Urothelium cell line (cell line): ENCODE measurements at places on chromosomes 2 and 18.

DNA sequence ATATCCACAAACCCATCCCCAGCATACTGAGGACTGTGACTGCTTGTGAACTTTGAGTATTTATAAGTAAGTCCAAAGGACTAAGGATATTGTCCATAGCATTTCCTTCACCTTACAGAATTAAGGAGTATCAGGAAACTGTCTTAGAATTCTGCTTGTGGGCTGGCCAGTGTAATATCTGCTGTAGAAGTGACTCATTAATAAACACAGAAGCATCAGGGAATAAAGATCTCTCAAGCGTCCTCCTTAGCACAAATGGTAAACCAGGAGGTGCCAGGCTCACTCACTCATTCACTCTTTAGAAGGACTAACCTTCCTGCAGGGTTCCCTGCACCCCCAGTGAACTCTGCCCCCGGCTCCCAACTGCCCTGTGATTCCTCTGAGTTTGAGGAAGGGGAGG is 31.0 kb downstream of the CCDC68 start:
- no peak for DNase-seq

- DNase-seq = no peak
These were observed 55.9 kb downstream of the NXPH2 start for GRCh38 chr2:138724327-138724726.

GRCh38 chr2:101892377-101892776 is 99.4 kb upstream of the IL1R2 start:
- no peak for DNase-seq

GRCh38 chr18:55353391-55353790 is 234.6 kb downstream of the TCF4 start:
- no peak for DNase-seq

- DNase-seq = peak; percentile 0
These were observed 143.9 kb downstream of the CYP26B1 start for GRCh38 chr2:72003796-72004195.

GRCh38 chr2:117335967-117336366 is 478.5 kb upstream of the DDX18 start:
- DNase-seq = no peak

- DNase-seq = no peak
These were observed 11.8 kb downstream of the LPIN1 start for GRCh38 chr2:11758187-11758586.

DNA sequence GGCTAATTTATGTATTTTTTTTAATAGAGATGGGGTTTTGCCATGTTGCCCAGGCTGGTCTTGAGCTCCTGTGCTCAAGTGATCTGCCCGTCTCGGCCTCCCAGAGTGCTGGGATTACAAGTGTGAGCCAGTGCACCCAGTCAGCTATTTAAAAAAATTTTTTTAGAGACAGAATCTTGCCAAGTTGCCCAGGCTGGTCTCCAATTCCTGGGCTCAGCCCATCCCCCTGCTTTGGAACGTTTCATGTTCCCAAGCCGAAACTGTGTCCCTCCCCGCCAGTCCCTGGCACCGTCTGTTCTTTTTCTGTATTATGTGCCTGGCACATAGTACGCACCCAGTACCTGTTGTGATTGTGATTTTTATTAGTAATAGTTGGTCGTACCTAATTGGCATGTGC is 63.1 kb upstream of the MGAT5 start:
- no peak for DNase-seq

DNA sequence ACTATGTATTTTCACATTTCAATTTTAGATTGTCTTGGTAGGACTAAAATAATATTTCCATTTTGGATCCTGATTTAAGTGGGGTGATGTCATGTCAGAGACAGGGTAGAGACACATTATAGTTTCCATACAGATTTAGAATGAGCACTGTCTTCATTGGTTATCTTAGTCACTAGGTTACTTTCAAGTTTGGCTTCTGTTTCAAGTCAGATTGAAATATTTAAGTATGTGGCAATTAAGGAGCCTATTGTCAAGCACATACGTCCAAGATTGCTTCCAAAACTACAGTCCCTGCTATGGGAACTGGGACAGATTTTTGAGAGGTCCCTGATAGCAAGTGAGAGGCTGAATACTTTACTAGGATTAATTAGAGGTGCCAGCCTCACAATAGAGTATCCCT is 89.2 kb upstream of the FAM117B start:
- no peak for DNase-seq

- no peak for DNase-seq
These were observed 244.6 kb upstream of the HNRNPA3 start for GRCh38 chr2:176967911-176968450.

DNA sequence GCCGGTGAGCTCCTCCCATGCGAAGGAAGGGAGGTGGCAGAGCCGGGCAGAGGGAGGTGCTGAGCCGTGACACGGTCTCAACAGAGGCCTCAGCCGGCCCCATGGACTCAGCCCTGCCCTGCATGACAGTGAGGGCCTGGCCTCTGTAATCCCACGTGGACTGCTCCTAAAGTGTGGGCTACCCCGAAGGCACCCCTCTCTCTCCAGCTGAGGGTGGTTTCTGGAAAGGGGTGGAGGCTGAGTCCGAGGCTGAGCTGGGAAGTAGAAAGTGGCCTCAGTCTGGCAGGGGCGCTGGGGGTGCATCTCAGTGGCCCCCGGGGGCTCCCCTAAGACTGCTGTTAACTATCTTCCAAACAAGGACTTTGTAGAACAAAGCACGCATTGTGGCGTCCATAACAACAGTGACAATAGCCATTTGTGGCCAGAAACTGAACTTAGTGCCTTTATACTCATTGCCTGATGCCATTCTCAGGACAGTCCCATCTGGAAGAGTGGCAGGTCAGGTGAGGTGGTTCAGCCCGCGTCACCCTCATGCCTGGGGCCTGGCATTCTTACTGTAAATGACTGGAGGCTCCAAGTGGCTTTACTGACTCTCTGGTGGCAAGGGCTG is 192.4 kb downstream of the TWIST2 start:
- no peak for DNase-seq

DNA sequence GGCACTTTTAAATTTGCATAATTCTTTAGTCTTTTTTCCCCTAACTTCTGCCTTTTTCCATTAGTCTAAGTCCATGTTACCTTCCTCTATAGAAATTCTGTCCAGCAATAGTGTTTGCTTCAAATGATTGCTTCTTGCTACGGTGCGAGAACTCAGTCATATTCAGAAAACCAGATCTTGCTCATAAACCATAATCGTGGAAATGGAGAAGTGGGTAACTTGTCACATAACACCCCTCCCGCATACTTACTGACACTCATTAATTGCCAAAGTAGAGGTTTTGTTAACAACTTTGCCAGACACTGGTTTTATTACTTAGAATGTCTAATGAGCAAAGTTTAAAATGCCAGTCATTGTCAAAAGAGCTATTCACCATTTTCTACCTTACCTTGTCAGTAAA is 94.3 kb upstream of the TWSG1 start:
- no peak for DNase-seq

DNA sequence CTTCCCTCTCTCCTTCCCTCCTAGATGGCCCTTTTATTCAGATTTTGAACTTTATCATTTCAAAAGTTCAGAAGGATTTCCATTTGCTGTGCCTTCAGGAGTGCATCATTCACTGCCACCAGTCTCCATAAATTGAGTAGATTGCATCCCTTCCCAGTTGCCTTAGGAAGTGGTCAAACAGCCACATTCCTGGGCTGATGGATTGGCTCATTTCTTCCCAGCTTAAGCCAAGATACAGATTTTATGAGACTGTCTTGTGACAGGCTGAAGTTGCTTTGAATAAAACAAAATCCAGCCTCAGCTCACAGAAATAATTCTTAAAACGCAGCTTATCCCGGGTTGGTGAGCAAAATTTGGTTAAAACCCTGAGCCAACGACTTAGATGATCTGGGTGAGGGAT is 9.8 kb downstream of the NRP2 start:
- no peak for DNase-seq

- DNase-seq = no peak
These were observed 5.7 kb upstream of the LPIN1 start for GRCh38 chr2:11740723-11741122.

- no peak for DNase-seq
These were observed 1.7 kb downstream of the FAP start for GRCh38 chr2:162241571-162241970.

GRCh38 chr2:1766851-1767811 is 22.8 kb upstream of the PXDN start:
- no peak for DNase-seq

GRCh38 chr18:8856769-8857393 is 151.5 kb downstream of the MTCL1 start:
- DNase-seq = no peak

DNA sequence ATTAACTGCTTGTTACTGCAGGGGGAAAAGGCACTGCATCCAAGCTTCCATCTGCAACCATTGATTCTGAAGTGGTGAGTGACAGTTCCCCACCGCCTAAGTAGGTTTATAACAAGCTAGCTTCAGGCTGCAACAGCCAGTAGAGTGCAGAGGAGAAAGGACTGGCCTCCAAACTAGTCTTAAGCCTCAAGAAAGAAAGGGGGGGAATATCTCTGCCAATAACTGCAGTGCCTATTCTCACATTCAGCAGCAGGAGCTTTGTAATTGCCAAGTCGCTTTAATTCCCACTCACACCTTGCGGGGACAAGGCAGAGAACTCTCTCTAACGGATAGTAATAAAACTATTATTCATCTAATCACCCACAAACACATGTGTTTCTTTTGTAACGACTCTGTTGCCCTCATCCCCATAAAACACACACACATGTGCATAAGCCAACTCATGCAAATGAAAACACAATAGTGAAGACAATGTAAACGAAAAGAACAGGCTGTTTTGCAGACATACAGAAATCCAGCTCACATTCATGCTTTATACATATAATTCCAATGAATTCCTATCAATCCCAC is 1963.3 kb upstream of the PIK3C3 start:
- no peak for DNase-seq

GRCh38 chr2:15615301-15615920 is 23.7 kb downstream of the DDX1 start:
- DNase-seq = no peak
